Fibroblast of mammary gland (primary cell): ENCODE measurements at places on chromosomes 7 and 10.

- peak; percentile 5 for DNase-seq
Observed at GRCh38 chr10:113221756-113222168, 271.7 kb downstream of the TCF7L2 start.

GRCh38 chr7:34308595-34308994 lies 349.4 kb upstream of the NPSR1 start:
- DNase-seq = no peak

- no peak for DNase-seq
Observed at GRCh38 chr10:88159127-88159829, 295.9 kb downstream of the PTEN start.

DNA sequence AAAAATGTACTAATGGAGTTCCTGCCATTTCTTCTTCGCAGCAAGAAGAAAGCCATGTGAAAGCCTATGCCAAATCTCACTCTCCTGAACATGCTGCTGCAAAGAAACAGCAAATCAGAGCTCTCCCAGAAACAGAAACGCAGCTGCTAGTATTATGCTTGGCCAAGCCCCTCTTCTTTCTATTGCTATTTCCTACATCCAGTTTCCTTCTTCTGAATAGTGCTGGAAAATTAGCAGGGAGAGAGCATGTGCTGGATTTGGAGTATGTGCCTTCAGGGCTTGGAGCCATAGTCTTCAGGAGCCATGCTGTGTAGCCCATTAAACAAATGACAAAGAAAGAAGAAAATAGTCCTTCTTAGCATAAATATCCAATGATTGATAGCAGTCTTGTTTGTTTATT lies 852.0 kb upstream of the PHF14 start:
- no peak for DNase-seq

DNA sequence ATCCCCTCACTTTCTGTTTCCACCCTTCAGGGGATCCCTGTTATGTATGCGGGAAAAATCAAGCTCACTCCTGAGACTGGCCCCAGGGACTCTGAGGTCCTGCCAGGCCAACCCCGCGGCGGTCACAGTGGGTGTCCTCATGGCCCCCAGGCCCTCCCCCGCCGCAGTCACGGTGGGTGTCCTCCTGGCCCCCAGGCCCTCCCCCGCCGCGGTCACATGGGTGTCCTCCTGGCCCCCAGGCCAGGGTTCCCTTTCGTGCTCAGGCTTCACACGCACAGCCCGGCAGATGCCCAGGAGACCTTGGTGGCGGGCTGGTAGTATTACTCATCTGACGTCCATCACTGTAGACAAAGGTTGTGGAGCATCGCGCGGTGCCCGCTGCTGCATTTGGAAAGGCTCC lies 491.0 kb upstream of the FOXK1 start:
- DNase-seq = no peak

DNA sequence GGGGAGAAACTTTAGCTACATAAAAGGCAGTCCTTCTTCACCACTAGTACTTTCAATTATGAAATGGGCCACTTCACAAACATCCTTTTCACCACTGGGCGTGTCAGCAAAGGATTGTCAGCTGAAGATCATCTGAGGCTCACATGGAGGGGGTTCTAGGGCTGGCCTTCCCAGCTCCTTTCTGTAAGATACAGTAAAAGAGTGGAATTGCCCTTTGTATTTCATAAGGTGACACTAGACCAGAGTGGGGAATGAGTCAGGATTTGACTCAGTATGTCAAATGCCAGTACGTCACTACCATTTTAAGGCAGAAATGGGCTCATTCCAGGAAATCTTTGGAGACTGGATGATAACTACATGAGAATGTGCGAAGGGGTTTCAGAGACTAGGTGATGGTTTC lies 21.2 kb upstream of the BLOC1S2 start:
- DNase-seq = peak; percentile 83

- DNase-seq = no peak
Observed at GRCh38 chr10:66981361-66982052, 55.7 kb downstream of the LRRTM3 start.

DNA sequence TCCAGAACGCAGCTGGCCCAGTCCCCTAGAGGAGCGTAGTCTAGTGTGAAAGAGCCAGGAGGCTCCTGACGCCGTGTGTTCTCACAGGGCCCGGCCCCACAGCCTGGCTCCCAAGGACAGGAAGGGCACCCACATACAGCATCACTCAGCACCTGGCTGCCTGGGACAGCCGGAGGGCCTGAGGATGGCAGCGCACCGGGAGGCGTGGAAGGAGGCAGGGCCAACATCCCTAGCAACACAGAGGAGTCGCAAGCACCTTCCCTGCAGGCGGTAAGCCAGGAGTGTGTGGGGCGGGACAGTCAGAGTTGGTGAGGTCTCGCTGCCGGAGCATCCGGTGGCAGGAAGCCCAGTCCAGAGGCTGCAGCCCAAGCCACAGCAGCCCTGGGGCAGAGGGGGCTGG lies 125.8 kb downstream of the MAD1L1 start:
- peak; percentile 52 for DNase-seq
